ENCODE measurements at places on chromosomes 4 and X. TPM values are rescaled to one million over a fixed set of nuclear protein-coding genes. Genes with fewer than 3 reads are reported as not detected.

TMEM271 gene
- not detected for total RNA-seq

DNA sequence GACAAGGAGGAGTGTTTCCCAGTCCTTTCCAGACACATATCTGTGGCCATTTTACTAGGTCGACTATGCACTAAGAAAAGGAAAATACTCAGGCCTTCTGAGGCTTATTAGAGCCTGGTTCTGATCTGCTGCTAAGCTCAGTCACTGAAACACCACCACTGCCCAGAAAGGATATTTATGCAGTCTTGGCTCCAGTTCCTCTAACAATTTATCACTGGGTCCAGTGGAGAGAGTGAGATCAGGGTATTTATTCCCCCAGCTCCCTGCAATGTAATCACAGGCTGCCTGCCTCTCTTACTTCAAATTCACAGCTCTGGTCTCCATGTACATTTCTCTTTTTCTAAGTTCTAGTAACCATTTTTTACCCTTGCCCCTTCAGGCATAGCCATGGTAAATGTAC, 81.6 kb upstream of the INPP4B start:
- no peak for DNase-seq

- no peak for DNase-seq
Measured at GRCh38 chrX:22202251-22202650, 70.5 kb upstream of the CBLL2 start.

- DNase-seq: no peak
Measured at GRCh38 chr4:32858361-32858760, 2138.2 kb downstream of the PCDH7 start.

XAGE2 gene
- total RNA-seq: not detected

- DNase-seq: no peak
Measured at GRCh38 chrX:139834879-139835278, 98.0 kb downstream of the ATP11C start.

DNA sequence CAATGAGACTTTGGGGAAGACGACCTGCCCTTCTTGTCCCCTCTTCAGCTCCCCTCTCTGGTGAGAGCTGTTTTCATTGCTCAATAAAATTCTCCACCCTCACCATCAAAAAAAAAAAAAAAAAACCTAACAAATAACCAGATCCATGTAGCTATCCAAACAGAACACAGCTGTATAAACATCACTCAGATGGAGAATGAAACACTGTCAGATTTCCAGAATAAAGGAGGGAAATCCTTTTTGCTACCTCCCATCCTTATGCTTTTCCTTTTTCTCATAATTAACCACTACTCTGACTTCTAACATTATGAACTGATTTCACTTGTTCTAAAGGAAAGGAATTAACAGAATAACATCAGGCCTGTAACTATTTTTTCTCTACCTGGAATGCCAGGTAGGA, 155.6 kb downstream of the PPP4R3C start:
- DNase-seq: no peak

MTHFD2L gene
- 9.5 TPM for total RNA-seq

GRCh38 chr4:137524725-137525369, 7.4 kb downstream of the PCDH18 start:
- DNase-seq: no peak

GRCh38 chrX:118534716-118535493, 39.3 kb downstream of the DOCK11 start:
- no peak for DNase-seq

DNA sequence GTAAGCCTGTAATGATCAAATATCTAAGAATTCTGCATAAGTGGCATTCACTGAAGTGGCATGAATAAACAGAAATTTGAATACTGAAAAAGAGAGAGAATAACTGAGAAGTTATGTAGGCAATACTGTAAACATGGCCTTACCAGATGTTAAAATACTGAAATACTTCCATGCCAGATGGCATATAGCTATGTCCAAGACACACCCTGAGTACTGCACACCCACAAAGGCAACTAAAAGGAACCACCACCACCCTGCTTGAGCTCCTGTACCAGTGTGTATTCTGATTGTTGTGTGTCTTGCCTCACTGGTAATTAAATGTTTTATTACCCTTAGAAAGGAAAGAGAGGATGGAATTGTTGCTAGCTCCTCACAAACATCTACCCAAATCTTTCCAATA, 192.1 kb downstream of the ADAMTS3 start:
- DNase-seq: no peak

Data from natural killer cell (primary cell).